Activated CD8-positive, alpha-beta memory T cell treated with anti-CD3 and anti-CD28 coated beads for 24 hours (primary cell): ENCODE measurements at places on chromosomes 3 and 15.

- no peak for DNase-seq
Observed at GRCh38 chr3:125959317-125960065, 9.5 kb upstream of the ROPN1B start.

DNA sequence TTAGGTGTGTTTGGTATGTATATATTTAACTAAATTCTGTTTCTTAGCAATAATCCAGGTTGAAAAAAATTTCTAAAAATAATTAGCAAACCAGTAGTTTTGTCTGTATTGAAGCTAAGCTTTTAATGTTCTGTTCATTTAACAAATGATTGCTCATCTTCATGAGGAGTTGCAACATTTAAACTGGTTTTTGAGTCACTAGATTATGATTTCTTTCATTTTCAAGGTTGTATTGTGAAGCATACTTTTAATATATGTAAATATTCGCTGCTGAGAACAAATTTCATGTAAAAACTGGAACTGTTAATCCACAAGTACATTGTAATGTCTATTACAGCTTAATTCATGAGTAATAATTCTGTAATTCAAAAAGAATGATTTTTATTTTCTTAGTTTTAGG lies 192.7 kb downstream of the MBNL1 start:
- DNase-seq, result no peak

GRCh38 chr15:70478251-70478990 lies 284.9 kb downstream of the UACA start:
- DNase-seq, result no peak

GRCh38 chr3:123163141-123163540 lies 38.6 kb upstream of the SEC22A start:
- peak; percentile 42 for DNase-seq

- no peak for DNase-seq
Observed at GRCh38 chr15:96273317-96274086, 57.0 kb upstream of the NR2F2 start.

GRCh38 chr15:66072616-66073361 lies 180.8 kb downstream of the MEGF11 start:
- DNase-seq, result no peak

- DNase-seq, result peak; percentile 79
Observed at GRCh38 chr15:55289011-55289745, 435 bp downstream of the RAB27A start.

GRCh38 chr3:40848421-40848820 lies 323.7 kb downstream of the ZNF621 start:
- no peak for DNase-seq

DNA sequence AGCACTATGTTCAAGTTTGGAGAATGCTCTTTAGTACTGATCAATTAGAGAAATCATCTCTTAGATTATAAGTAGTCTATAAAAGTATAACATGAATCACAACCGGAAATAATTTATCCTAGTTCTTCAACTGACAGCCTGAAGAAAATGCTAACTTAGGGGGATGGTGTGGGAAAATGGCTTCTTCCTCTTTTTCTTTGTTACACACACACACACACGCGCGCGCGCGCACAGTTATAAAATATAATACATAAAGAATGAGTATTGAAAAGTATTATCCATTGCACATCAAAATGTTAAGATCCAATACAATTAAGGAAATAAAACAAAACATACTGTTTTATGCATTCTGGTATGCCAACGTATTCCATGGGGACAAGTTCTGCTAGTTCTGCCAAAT lies 11.2 kb upstream of the GTF2A2 start:
- DNase-seq, result no peak

- no peak for DNase-seq
Observed at GRCh38 chr3:47348411-47349154, 32.2 kb upstream of the PTPN23 start.

GRCh38 chr15:28918141-28918983 lies 32.6 kb downstream of the APBA2 start:
- no peak for DNase-seq

DNA sequence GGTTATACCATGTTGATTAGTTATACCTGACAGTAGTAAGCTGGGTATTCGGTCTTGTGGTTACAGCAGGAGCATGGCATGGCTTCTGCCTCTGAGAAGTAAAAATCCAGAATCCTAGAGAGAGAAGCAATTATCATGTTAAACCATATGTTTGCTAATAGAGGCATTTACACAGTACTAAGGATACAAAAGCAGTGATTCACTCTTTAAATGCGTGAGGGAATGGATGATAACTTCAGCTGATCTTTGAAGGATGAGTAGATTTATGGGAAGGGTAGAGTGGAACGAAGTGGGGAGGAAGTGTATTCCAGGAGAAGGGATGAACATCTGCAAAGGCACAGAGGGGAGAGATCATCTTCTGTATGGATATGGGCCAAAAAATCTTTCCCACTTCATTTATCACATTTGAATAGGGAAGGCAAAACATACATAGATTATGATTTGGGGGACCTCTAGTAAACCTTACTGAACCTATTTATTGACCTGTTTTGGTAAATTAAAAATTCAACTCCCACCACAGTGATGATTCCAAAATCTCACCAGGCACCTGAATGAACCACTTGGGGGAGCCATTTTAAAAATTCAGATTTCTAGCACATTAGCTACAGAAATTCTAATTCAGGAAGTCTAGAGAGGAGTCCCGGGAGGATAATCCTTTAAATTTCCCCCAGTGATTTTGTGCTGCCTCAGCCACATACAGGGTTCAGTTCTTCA lies 35.1 kb downstream of the IGSF10 start:
- no peak for DNase-seq

DNA sequence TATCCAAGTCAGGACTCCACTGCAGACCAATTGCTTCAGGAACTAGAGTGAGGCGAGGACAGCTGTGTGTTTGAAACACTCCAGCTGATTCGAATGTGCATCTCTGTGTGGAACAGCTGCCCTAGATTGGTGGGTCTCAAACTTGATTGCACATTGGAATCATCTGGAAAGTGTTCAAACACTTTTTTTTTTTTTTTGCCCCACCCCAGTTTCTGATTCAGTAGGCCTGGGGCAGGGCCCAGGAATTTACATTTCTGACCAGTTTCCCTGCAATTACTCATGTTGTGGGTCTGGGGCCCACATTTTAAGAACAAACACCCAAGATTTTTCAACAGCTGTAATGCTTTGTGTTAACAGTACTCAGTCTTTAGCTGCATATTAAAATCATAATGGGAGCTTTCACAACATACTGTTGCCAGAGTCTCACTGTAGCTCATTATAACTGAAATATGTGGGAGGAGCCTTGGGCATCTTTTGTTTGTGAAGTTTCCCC lies 156.6 kb downstream of the NR1D2 start:
- DNase-seq, result no peak

DNA sequence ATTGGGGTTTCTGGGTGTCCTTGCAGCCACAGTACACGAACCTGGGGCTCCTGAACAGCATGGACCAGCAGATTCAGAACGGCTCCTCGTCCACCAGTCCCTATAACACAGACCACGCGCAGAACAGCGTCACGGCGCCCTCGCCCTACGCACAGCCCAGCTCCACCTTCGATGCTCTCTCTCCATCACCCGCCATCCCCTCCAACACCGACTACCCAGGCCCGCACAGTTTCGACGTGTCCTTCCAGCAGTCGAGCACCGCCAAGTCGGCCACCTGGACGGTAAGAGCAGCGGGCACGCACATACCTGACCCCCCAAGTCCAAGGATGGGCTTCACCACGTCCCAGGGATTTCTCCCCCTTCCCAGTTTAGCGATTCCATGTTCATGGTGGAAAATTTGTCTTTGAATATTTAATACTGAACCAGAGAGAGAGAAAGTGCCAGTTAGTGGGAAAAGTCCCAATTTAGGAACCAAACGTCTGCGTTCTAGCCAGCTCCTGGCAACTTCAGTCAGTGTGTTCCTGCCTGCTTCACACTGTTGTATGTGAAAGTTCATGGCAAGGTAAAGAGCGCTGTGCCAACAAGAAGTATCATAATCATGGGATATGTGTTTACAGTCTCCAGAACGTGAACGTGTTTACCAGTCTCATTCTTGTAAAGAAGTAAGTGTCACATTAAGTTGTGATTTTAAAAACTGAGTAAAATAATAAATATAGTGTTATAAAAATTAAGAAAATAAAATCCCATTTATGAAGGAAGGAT lies 177.2 kb downstream of the TP63 start:
- DNase-seq, result no peak

GRCh38 chr15:77988347-77989295 lies 88.9 kb downstream of the TBC1D2B start:
- DNase-seq, result no peak

GRCh38 chr3:42749753-42750231 lies 23.3 kb downstream of the CCDC13 start:
- peak; percentile 49 for DNase-seq

DNA sequence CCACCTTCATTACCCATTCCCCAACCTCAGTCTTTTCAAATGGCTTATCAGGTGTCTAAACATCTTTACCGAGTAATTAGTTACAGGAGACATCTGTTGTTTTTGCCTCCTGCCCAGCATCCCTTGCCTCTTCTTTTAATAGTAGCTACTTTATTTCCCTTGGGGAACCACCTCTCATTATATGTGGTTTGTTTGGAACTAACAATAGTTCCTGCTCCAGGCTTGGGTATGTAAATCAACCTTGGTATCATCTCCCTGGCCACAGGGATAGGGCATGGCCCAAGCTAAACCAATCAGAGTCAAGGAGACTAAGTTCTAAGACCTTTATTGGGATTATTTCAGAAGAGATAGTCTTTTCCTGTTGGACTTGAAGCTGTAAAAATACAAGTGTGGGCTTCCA lies 76.6 kb downstream of the ETV5 start:
- DNase-seq, result no peak

GRCh38 chr3:41836360-41837134 lies 125.4 kb downstream of the ULK4 start:
- no peak for DNase-seq

GRCh38 chr3:55283441-55283925 lies 203.6 kb downstream of the WNT5A start:
- DNase-seq, result no peak

- no peak for DNase-seq
Observed at GRCh38 chr15:101201411-101202174, 50.3 kb downstream of the CHSY1 start.

DNA sequence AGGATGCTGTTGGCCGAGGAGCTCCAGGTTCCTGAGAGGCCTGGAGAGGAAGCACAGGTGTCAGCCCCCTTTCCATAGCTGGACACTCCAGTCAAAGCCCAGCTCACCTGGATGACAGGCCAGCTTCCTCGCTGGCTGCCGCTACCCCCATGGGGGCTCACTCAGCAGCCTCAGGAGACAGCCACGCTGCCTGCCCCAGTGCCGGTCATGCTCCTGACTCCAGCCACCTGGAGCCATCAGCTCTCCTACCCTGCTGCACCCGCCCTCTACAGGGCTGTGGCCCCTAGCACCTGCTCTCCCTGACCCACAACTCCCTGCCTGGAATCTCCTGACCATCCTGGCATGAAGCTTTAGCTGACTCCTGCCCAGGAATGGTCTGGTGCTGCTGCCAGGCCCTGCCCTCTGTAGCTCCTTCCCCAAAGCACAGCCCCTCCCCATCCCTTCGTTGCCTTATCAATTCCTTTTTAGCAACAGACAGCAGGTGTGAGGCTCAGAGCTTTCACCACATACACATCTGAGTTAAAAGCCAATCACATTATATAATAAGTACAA lies 94.2 kb downstream of the NUP210 start:
- no peak for DNase-seq

- no peak for DNase-seq
Observed at GRCh38 chr3:191143224-191143623, 55.8 kb upstream of the OSTN start.

GRCh38 chr15:83250781-83251180 lies 33.7 kb downstream of the BNC1 start:
- DNase-seq, result no peak

GRCh38 chr15:35068846-35069475 lies 16.1 kb downstream of the NANOGP8 start:
- no peak for DNase-seq

DNA sequence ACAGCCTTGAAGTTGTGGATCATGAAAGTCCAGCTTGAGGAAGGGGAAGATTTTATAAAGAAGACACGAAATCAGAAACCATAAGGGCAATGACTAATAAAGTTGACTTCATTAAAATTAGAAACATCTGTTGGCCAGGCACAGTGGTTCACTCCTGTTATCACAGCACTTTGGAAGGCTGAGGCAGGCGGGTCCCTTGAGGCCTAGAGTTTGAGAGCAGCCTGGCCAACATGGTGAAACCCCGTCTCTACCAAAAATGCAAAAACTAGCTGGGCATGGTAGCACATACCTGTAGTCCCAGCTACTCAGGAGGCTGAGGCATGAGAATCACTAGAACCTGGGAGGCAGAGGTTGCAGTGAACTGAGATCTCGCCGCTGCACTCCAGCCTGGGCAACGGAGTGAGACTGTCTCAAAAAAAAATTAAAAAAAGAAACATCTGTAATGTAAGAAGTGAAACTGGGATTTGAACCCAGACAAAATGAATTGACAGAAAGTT lies 7.9 kb upstream of the UBXN7 start:
- DNase-seq, result no peak

- DNase-seq, result no peak
Observed at GRCh38 chr3:79994397-79994796, 226.6 kb upstream of the ROBO1 start.

- no peak for DNase-seq
Observed at GRCh38 chr3:55339390-55339789, 147.7 kb downstream of the WNT5A start.

- DNase-seq, result no peak
Observed at GRCh38 chr3:40398346-40398745, 11.4 kb downstream of the ENTPD3 start.

- peak; percentile 47 for DNase-seq
Observed at GRCh38 chr15:84402856-84403608, 167.5 kb downstream of the GOLGA6L4 start.

GRCh38 chr3:190019006-190019405 lies 101.7 kb downstream of the P3H2 start:
- no peak for DNase-seq

GRCh38 chr15:50452927-50453326 lies 28.7 kb downstream of the USP8 start:
- DNase-seq, result no peak

GRCh38 chr3:127079211-127079610 lies 96.3 kb downstream of the PLXNA1 start:
- DNase-seq, result no peak

GRCh38 chr15:79308874-79309273 lies 2.0 kb upstream of the TMED3 start:
- no peak for DNase-seq

DNA sequence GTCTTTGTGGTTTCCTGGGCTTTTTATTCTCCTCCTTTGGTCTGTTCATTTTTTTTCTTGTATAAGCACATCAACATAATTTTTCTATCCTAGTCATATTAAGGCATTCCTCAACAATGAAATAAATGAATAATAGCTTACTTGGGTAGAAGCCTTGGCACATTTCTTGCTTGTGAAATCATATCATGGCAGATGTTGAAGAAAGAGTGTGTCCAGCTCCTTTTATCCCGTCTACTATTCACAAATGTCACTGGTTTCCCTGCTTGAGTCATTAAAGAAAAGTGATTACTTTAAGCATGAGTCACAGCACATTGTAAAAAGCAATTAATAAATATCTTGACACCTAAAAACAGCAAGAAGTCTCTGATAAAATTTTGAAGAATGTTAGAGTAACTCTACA lies 42.1 kb downstream of the MINAR1 start:
- DNase-seq, result no peak
